ENCODE measurements at places on chromosomes 16 and 17. TPM values are rescaled to one million over a fixed set of nuclear protein-coding genes. Genes with fewer than 3 reads are reported as not detected.

The HELZ gene
- total RNA-seq = 51.1 TPM

The SBK1 gene
- under 0.01 TPM for total RNA-seq

The NPIPB6 gene
- 1.9 TPM for total RNA-seq

The ANKRD40CL gene
- not detected for total RNA-seq

The HS3ST2 gene
- total RNA-seq = 0.26 TPM

DNA sequence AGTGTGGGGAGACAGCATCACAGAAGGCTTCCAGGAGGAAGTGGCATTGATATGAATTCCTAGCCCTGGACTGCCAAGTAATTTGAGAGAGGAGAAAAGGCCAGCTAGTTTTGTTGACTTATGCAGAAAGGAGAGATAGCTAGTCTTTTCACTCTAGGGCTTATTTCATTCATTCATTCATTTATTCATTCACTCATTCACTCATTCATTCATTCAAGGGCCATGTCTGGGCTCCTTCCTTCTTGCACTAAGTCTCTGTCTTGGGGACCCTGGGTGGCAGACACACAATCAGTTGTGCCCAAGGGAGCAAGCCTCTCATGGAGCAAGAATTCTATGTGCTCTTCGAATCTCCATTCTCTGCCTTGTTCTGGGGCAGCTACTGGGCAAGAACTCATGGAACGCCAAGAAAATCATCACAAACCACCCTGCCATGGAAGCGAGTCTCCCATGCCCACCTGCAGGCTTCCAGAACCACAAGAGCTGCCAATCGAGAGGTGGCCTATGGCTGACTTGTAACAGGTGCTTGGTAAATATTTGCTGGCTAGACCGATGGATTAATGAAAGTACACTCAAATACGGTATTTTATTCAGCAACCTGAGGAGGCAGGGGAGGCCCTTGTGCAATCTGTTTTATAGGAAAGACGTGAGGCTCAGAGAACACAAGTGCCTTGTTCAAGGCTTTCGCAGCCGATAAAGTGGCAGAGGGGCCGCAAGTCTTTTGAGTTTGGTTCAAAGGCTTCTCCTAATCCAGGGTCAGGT, 223.6 kb downstream of the XYLT1 start:
- no peak for DNase-seq

DNA sequence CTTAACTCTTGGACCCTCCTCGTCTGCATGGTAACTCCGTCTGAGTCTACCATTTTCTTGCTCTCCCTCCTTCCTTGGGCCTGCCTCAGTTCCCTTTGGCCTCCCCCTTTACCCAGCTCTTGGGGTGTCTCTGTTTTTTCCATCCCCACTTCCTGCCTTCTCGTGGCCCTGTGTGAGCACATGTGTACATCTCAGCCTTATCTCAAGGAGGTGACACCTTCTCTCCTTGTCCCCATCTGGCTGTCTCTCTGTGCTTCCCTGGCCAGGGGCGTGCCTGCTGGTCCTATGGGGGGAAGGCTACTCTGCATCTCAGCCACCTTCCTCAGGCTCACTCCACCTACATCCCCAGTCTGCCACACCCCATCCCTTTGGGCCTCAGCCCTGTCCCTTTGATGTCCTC, 6.6 kb downstream of the CTF1 start:
- no peak for DNase-seq

GRCh38 chr17:42456223-42457106, 2.2 kb upstream of the ATP6V0A1 start:
- peak; percentile 78 for DNase-seq

GRCh38 chr16:23072084-23072599, 77.1 kb downstream of the USP31 start:
- DNase-seq = peak; percentile 75

GRCh38 chr16:86794216-86794864, 216.0 kb downstream of the FOXL1 start:
- DNase-seq = no peak

DNA sequence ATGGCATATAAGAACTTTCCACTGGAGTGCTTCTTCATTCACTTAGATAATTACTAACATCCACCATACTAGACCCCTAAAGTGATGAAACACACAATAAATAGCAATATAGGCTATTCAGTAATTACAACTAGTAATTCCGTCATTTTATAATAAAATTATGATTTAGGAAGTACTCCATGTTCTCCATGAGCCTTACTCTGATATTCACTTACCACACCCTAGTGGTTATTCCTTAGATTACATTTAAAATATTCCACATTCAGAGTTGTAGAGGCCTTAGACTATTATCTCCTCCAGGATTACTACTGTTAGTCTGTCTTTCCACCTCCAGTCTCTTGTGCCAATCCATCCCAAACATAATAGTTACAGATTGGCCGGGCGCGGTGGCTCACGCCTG, 62.4 kb downstream of the STH start:
- peak; percentile 20 for DNase-seq

DNA sequence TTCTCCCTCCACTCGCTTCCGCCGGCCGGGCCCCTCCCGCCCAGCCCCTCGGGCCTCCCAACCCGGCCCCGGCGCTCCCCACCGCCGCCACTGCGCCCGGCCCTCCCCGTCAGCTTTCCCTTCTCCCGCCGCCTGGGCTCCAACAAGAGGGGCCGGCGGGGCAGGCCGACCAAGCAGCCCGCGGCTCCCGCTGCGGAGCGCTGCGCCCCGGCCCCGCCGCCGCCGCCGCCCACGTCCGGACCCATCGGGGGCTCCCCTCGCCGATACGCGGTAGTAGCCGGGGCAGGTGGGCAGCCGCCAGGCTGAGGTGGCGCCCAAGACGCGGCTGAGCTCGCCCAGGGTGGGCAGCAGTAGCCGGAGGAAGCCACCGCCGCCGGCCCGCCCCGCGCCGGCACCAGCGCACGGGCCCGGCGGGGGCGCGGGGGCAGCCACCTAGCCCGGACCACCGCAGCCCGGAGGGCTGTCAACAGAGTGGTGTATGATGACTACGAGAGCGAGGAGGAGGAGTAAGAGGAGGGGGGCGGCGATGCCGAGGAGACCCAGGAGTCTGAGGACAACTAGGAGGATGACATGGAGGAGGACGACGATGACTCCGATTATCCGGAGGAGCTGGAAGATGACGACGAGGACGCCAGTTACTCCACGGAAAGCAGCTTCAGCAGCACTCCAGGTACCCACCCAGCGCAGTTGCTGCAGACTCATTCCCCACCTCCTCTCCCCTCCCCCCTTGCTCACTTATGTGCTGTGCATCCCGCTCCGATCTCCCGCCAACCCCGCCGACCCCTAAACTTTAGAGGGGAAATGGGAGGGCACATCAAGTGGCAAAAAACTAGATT, 498 bp downstream of the LRRC37B start:
- peak; percentile 20 for DNase-seq

- no peak for DNase-seq
Observed at GRCh38 chr16:85087899-85088569, 24.2 kb downstream of the CIBAR2 start.

GRCh38 chr16:57051696-57052228, 40.6 kb upstream of the CPNE2 start:
- no peak for DNase-seq

All from bronchial epithelial cell (primary cell).